ENCODE measurements at places on chromosomes 1 and 21. TPM values are rescaled to one million over a fixed set of nuclear protein-coding genes. Genes with fewer than 3 reads are reported as not detected.

DNA sequence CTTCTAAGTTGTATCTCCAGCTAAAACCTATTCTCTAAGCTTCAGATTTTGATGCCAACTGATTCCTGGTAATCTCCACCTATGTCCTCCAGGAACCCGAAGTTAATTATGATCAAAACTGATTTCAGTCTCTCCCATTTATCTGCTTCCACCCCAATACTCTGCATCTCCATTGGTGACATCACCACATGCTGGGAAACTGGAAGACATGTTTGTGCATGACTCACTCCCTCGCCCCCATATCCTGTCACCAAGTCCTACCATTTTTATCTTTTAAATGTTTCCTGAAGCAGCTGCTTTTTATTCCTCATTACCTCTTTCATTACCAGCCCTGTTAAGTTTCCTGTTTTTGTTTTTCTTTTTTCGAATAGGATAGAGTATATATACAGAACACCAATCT lies 228.5 kb downstream of the LRRC40 start:
- DNase-seq, result no peak

DNA sequence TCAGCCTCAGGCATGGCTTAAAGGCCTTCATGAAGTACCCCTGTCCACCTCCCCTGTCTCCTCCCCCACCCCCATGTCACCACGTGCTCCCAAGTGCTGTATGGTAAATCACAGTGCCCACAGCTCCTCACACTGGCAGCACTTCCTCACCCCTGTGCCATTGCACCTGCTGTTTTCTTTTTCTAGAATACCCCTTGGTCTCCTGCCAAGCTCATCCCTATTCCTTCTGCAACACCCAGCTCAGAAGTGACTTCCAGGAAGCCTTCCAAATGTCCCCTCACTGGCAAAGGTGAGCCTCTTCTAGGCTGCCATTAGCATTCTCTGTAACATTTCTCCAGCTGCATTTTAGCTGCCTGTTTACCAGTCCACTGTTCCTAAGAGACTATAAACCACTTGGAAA lies 9.4 kb downstream of the AKNAD1 start:
- no peak for DNase-seq

GRCh38 chr21:43771698-43772424 lies 4.2 kb downstream of the CSTB start:
- DNase-seq, result no peak

DNA sequence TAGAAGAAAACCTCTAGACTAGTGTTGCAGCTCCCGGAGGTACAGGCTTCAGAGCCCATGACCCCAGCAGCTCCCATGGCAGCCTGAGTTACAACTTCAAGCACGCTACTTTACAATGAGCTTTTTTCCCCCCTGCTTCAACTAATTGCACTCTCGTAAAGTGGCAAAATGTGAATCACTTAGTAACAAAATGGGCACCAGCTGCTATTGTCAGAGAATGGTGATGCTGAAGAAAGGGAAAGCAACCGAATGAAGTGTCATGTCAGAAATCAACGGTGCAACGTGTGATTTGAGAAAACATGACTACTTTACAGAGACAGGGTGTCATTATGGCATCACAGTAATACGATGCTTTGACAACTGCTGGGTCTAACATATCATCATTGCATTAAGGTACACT lies 40.5 kb downstream of the ESRRG start:
- DNase-seq, result no peak

- no peak for DNase-seq
Measured at GRCh38 chr1:29743264-29743663, 506.9 kb downstream of the PTPRU start.

The SLC45A3 gene
- 7.0 TPM for total RNA-seq
